ENCODE measurements at places on chromosomes 12 and 14.
A peak's percentile ranks its signal among the peaks of the same experiment; 100 is the strongest.

DNA sequence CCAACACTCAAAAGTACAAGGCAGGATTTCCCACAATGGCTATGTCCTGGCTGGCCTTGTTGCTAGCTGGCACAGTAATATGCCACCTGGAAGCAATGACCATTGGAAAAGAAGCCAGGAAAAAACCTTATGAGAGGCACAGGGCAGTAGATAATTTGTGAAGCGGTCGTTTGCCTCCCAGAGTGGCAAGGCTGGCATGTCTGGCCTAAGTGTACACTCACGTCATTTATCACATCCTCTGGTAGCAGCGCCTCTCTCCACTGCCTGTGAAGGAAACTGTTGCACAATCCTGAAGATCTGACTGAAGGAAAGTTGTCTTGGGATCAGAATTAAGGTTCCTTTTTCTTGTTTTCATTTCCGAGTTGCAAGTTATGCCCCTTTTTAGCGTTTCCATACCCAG is 408.5 kb downstream of the ZFP36L1 start:
- no peak for DNase-seq

GRCh38 chr14:95520346-95520745 is 3.9 kb upstream of the SYNE3 start:
- no peak for DNase-seq

GRCh38 chr14:52023518-52023917 is 34.2 kb downstream of the RTRAF start:
- peak; percentile 75 for DNase-seq

DNA sequence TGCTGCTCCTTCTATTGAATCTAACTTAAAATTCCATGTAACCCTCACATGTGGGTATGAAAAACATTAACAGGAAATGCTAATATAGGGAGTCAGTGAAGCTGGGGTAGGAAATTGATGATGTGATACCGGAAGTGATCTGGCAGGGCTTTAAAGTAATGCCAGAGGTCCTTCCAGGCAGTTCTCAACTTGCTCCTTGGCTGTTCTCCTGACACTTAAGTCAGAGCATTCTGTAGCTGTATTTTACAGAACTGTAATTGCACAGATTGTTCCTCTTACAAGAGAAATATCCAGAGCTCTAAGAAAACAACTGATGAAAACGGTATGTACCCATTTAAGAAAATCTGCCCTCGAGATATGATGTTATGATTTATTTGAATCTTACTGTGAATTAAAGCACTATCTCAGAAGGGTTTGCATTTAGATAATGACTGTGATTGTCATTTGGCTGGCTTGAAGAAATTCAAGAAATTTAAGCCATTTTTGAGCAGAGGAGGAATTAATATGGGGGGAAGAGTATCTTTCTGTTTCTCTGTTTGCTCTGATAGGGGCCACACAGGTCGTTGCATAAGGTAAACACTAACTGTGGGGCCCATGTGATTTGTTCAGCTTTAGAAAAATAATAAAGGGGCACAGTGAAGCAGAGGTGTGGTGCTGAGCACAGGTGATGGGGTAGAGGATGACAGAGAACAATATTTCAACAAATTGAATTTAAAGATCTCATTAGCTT is 88.4 kb downstream of the BBS10 start:
- DNase-seq, result no peak

- peak; percentile 53 for DNase-seq
These were observed 30.5 kb downstream of the TSPAN19 start for GRCh38 chr12:85005615-85006014.

- no peak for DNase-seq
These were observed 10.9 kb downstream of the GATC start for GRCh38 chr12:120457133-120457532.

Data from myocyte (in vitro differentiated cells).